CD4-positive, alpha-beta memory T cell (primary cell): ENCODE measurements at places on chromosomes 7 and 10. TPM values are rescaled to one million over a fixed set of nuclear protein-coding genes. Genes with fewer than 3 reads are reported as not detected.

The ENTPD7 gene
- polyA plus RNA-seq = 1.7 TPM

The CALML5 gene
- not detected for polyA plus RNA-seq

The TSPAN12 gene
- not detected for polyA plus RNA-seq

The ADARB2 gene
- polyA plus RNA-seq = not detected

The SKIDA1 gene
- 0.94 TPM for polyA plus RNA-seq

The AFAP1L2 gene
- polyA plus RNA-seq = 0.50 TPM

The MYL10 gene
- polyA plus RNA-seq = not detected

The PPP1R17 gene
- polyA plus RNA-seq = not detected

The MTURN gene
- polyA plus RNA-seq = 4.0 TPM

The GIMAP1 gene
- polyA plus RNA-seq = 36.6 TPM

The PHKG1 gene
- 0.53 TPM for polyA plus RNA-seq
